ENCODE measurements at places on chromosomes 5 and 9.

DNA sequence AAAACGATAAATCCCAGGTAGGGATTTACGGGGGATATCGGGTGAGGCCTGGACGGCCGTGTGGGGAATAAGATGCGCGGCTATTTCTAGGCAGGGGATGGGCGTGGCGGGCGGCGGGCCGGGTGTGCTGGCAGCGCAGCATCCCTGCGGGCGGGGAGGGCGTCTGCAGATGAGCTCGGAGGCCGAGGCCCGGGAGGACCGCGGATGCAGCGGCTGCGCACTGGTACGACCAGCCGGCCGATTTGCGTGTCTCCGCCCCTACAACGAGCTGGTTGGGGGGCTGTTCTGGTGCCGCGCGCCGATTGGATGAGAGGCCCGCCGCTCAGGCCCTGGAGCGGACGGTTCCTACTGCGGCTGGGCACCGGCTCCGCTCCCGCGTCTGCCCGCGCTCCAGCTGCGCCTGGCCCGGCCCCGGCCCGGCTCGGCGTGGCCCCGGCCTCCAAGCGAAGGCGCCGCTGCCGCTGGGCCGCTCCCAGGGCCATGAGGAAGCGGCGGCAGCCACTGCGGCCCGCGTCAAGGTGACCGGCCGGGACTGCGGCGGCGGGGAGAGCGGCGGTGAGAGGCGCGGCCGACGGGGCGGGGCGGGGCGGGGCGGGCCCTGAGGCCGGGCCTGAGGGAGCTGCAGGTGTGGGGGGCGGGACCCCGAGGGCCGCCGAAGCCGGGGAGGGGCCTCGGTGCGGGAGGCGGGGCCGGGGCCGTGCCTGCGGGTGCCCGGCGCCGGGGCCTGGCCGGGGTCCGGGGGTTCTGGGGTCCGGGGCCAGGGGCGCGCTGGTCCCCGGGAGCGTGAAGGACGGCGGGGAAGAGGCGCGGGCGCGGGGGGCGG is at the start of gene RALGPS1:
TSS of gene RALGPS1 (plus strand) at position 325 of the 823 bp plus-strand sequence. CDS start 47,508 bp downstream, outside the sequence.
- DNase-seq: peak; percentile 56

GRCh38 chr5:109844695-109845094 is 155.0 kb downstream of the MAN2A1 start:
- no peak for DNase-seq

- DNase-seq: no peak
Observed at GRCh38 chr5:116256717-116257116, 171.9 kb downstream of the COMMD10 start.

GRCh38 chr9:81682177-81682576 is 7.2 kb downstream of the TLE1 start:
- no peak for DNase-seq

- DNase-seq: no peak
Observed at GRCh38 chr5:175895686-175896102, 24.3 kb downstream of the CPLX2 start.

DNA sequence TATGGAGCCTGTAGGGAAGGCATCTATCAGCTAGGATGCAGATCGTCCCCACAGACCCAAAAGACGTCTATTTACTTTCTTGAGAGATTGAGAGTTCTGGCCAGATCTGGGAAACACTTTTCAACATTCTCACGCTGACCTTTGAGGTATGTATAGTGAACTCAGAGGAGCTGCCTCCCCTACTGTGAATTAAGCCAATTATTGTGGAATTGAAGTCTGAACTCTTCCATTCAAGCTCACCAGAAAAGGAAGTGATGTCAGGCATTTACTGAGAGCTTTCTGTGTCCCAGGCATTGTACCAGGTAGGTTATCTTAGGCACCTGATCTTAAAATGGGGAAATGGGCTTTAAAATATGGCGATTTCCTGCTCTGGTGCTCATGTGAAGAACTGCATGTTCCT is 136.5 kb downstream of the SV2C start:
- DNase-seq: no peak

Measured in GOT3 (cell line).